ENCODE measurements at places on chromosomes 11 and 22.
A peak's percentile ranks its signal among the peaks of the same experiment; 100 is the strongest.

DNA sequence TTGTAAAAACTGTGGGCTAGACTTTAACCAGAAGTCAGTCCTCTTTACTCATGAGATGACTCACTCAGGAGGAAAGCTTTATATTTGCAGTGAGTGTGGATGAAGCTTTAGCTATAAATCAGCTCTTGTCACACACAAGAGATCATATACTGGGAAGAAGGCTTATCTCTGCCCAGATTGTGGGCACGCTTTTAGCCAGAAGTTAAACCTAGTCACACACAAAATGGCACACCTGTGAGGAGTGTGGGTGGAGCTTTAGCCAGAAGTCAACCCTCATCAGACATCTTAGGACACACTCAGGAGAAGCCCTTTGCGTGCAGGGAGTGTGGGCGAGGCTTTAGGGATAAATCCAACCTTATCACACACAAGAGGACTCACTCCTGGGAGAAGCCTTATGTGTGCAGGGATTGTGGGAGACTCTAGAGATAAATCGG lies 706.9 kb upstream of the LUZP2 start:
- no peak for DNase-seq

DNA sequence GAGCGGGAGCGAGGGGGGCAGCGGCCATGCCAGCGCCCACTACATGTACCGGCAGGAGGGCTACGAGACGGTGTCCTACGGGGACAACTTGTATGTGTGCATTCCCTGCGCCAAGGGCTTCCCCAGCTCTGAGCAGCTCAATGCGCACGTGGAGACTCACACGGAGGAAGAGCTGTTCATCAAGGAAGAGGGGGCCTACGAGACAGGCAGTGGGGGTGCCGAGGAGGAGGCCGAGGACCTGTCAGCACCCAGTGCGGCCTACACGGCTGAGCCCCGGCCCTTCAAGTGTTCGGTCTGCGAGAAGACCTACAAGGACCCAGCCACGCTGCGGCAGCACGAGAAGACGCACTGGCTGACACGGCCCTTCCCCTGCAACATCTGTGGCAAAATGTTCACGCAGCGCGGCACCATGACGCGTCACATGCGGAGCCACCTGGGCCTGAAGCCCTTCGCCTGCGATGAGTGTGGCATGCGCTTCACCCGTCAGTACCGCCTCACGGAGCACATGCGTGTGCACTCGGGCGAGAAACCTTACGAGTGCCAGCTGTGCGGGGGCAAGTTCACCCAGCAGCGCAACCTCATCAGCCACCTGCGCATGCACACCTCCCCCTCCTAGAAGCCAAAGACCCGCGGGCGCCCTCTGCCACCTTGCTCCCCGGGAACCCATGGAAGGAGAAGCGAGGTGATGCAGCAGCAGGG lies 20.9 kb upstream of the TMEM191C start:
- DNase-seq: no peak

GRCh38 chr11:68140496-68141245 lies 19.5 kb upstream of the CHKA start:
- DNase-seq: no peak

DNA sequence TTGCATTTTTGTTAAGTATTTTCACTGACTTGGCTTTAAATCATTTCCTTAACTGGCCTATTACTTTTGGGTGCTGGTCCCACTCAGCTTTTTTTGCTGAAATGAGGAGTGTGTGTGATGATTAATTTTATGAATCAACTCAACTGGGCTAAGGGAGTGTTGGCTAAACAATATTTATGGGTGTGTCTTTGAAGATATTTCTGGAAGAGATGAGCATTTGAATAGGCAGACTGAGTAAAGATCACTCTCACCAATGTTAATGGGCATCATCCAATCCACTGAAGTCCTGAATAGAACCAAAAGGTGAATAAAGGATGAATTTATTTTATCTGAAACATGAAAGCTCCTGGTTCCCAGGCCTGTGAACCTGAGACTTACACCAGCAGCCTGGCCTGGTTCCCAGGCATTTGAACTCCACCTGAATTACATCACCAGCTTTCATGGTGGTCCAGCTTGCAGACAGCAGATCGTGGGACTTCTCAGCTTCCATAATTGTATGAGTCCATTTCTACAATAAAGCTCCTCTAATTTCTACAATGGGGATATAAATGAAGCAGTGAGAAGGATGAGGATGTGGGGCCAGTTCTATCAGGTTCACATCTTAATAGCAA lies 241.3 kb upstream of the ZC3H12C start:
- DNase-seq: no peak

DNA sequence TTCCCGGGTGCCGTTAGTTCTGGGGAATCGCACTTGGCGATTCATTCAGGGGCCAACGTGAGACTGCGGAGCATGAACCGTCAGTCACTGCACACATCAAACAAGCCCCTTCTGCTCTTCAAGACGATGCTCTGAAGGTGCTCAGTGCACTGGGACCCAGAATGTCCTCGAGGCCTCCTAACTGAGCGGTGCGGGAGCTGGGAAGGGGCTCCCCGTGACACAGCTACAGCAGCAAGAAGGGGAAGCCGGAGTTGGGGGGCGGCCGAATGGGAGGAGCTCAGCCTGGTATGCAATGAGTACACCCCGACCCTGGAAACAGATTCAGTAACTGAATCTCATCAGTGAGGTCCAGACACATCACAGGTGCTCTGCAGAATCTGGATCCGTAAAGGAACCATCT lies 150.8 kb downstream of the SHANK2 start:
- DNase-seq: no peak

- no peak for DNase-seq
Measured at GRCh38 chr11:8258784-8259183, 4.9 kb downstream of the LMO1 start.

DNA sequence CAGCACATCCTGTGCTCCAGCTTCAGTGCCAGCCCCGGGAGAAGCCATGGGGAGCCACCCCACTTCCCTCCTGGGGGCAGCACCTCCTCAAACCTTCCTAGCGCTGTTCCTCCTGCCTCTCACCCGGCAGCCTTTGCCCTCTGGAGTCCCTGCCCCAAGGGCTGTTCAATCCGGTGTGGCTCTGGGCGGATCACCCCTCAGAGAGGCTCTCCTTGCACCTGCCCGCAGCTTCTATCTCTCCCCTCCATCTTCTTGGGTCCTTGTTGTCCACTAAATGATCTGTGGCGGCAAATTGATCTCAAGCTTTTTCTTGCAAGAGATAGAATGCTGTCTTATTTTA lies 18.1 kb upstream of the CDKN1C start:
- DNase-seq: no peak

GRCh38 chr11:130165601-130166456 lies 6.2 kb downstream of the ST14 start:
- no peak for DNase-seq

DNA sequence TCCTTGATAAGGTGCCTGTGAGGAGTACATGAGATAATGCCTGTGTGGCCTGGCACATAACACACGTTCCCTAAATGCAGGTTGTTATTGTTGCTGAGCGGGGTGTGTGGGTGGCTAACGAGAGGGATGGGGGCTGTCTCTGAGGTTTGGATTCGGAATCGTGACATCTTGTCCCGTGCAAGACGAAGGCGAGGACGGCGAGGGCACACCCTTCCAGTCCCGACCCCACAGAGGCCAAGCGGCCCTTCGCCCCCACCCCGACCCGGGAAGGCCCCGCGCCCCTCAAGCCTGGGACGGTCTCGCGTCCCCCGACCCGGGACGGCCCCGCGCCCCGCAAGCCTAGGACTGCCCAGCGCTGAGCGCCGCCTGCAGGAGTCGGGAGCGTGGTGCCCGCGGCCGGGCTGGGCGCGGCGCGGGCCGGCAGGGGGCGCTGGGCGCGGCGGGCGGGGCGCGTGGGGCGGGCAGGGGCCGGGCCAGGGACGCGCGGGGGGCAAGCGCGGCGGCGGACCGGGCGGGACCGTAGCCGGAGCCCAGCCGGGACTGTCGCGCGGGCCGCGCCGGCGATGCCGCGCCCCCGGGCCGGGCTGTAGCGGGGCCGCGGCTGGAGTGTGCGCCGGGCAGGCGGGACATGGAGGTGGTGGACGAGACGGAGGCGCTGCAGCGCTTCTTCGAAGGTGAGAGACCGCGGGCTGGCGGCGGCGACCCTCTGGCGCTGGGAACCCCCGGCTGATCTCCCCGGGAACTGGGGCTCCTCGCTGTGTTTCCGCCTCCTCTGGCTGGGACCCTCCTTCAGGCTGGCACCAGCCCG lies at the start of gene MYRF:
Gene MYRF (plus strand): TSS at position 520 of the 808 bp plus-strand sequence. CDS start 109 bp downstream, at position 629.
- no peak for DNase-seq

GRCh38 chr11:102760344-102761035 lies 19.9 kb downstream of the MMP10 start:
- DNase-seq: peak; percentile 66

DNA sequence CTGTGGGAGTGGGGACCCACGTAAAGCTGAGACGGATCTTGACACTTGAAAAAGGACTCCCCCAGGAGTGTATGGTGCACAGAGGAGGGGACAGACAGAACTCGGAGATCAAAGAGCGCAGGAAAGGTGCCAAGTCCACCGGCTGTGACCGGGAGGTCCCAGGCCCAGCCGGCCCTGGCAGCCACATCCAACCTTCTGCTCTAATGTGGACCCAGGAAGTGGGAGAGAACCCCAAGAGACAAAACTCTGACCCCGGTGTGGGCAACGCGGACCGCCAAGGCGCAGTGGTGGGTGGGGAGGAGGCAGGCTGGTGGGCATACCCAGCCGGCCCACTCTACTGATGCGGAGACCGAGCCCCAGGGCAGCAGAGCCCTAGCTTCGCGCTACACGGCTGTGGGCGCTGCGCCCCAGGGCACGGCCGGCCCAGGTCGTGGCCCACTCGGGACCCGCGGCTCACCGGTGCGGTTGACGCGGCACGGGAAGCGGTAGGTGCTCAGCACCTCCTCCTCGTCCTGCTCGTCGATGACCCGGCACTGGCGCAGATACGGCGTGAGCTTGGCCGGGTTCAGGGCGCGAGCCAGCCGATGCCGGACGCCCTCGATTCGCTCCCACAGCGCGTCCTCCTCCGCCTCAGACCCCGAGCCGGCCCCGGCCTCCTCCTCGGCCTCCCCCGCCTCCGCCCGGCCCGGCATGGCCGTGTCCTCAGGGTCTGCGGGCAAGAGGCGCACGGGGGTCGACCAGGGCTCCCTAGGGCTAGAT lies 527 bp downstream of the CARD10 start:
- no peak for DNase-seq
